ENCODE measurements at places on chromosomes 16 and 17. TPM values are rescaled to one million over a fixed set of nuclear protein-coding genes. Genes with fewer than 3 reads are reported as not detected.

The CCDC200 gene
- not detected for total RNA-seq

The PRDM7 gene
- total RNA-seq = not detected

The TLCD3B gene
- total RNA-seq = not detected

The KRT40 gene
- total RNA-seq = not detected

The GRN gene
- total RNA-seq = 303 TPM

The SULT1A1 gene
- total RNA-seq = 7.8 TPM
